ENCODE measurements at places on chromosomes 2 and 18.

DNA sequence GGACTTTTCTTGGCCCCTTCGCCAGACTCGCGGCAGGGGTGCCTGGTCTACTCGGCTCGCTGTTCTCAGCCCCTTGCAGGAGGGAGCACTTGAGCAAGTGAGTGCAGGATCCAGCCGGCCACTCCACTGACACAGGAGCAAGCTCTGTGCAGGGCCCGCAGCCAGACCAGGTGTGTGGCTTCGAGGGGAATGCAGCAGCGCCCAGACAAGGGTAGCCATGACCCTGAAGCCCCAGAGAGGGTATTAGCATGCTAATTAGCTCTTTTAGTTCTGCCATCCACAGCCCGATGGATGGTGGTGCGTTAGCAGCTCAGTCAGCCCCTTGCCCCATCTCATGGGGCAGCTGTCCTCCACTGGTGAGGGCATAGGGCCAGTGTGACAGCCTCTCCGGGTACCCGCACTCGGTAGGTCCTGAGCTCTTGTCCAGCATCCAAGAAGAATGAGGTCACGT lies 103.2 kb upstream of the HS6ST1 start:
- DNase-seq = no peak

DNA sequence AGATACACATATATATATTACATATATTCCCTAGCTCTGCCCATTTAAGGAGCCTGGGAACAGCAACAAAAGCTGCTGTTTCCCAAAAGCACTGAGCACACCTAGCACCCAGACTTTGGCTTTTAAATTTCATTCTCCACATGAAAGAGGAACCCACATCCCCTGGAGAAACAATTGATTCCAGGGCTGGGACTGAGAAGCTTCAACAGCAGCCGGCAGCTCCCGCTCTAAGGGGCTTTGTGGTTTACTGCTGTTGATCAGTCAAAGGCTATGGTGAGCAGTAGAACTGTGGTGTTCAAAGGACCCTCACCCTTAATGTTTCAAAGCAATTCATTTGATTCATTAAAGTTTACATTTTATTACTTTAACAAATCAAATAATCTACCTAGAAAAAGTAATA lies 83.3 kb upstream of the SLC66A3 start:
- DNase-seq = no peak

- DNase-seq = peak; percentile 66
Observed at GRCh38 chr2:43300781-43301583, 74.6 kb upstream of the ZFP36L2 start.

DNA sequence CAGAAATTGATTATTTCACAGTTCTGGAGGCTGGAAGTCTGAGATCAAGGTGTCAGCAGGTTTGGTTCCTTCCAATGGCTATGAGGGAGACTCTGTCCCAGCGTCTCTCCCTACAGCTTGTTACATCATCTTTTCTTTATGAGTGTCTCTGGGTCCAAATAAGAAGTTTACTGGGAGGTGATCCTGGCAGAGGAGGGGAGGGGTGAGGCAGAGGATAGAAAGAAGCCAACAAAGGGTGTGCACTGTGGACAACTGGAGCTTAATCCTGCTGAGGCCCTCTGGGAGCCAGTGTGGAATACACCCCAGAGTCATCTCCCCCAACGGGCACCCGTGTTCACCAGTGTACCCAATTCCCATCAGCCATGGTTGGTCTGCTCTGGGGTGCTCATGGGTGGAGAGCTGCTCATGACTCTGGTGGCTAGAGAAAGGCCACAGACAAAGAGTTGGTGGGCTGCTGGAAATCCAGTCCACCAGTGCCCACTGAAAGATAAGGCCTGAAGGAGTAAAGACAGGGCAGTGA lies 57.5 kb upstream of the CTLA4 start:
- no peak for DNase-seq

- DNase-seq = no peak
Observed at GRCh38 chr2:99140860-99141109, 722 bp upstream of the C2orf15 start.

DNA sequence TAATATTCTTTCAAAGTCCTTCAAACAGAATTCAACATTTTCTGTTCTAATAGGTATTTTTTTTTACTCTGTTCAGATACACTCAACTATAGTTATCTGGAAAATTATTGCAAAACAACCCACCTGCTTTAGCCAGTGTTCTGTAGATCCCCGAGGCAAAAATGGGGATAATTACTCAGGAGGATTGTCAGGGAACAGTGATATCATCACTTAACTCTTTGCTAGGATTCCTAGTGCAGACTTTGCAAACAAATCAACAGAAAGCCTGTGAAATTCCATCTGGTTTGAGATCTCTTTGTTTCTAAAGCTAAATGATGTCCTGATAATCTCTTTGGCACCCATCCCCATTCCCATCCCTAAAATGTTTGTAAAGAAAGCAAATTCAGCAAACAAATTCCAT lies 413.6 kb upstream of the MEIS1 start:
- DNase-seq = no peak

DNA sequence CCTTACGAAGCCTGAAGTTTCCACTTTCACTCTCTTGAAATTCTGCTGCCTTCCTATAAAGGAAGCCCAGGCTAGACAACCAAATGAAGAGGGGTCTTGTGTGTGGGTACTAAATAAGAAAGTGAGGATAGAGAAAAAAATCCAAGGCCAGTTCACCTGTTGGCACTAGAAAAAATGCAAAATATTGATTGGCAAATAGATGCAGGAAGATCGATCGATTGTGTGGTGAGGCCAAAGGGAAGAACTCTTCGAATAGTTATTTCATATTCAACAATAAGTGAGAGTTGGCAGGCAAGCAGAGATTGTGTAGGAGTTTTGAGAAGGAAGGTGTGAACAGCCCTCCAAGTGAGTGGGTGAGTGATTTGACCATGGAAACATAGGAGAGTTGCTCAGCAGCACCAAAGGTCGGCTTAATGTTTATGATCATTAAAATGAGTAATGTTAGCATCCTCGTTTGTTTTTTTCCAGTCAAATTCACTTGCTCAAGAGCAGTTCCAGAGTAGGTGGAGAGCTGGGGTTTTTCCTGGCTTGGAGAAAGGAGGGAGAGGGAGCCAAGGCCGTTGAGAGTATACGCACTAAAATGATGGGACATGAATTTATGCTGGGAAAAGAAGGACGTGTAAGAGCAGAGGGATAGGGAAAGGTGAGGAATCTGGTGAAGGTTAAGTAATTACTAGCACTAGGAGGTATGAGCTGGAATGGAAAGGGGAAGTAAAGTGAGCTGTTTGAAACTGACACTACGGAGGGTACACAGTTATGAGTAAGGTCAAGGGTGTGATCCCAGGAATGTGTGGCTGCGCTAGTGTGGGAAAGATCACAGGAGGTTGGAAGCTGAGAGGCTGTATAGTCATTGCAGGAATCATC lies 1.1 kb upstream of the NAPG start:
- DNase-seq = peak; percentile 97

GRCh38 chr18:30106356-30106755 lies 936.2 kb downstream of the DSC3 start:
- DNase-seq = no peak
